ENCODE measurements at places on chromosomes 13 and 19. TPM values are rescaled to one million over a fixed set of nuclear protein-coding genes. Genes with fewer than 3 reads are reported as not detected.
A peak's percentile ranks its signal among the peaks of the same experiment; 100 is the strongest.

DNA sequence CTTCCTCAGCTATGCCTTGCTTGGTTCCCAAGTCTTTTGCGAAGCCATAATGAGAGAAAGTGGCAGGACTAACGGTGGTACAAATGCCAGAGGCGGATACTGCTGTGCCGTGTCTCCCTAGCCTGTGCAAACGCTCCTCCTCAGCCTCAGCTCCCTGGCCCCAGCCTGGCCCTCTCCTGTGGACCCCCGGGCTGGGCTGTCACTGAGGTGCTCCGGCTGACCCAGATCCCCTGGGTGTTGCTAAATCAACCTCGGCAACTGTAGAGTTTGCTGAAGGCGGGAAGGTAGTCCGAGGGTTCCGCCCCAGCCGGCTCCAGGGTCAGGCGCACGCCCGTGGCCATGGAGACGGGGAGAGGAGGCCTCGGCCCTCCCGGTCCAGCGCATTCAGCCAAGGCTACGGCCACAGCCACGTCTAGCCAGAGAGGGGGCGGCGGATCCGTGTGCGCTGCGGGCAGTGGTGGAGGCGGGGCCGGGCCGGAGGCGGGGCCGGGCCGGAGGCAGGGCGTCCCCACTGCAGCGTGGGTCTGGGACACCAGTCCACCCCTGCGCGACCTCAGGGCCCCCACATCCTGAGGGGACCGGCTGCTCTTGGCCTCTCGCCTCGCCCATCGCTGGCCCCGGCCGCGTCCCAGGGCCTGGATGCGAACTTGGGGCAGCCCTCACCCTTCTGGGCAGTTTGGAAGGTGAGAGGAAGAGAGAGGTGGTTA is 16.4 kb upstream of the ZNF492 start:
- H3K4me1 ChIP-seq: no peaks in the 10 kb centered on the region
- no peak overlapping the region for H3K27ac ChIP-seq
- DNase-seq: peak; percentile 5
- H3K4me3 ChIP-seq: no peak overlapping the region
- H3K36me3 ChIP-seq: no peaks in the 10 kb centered on the region

DNA sequence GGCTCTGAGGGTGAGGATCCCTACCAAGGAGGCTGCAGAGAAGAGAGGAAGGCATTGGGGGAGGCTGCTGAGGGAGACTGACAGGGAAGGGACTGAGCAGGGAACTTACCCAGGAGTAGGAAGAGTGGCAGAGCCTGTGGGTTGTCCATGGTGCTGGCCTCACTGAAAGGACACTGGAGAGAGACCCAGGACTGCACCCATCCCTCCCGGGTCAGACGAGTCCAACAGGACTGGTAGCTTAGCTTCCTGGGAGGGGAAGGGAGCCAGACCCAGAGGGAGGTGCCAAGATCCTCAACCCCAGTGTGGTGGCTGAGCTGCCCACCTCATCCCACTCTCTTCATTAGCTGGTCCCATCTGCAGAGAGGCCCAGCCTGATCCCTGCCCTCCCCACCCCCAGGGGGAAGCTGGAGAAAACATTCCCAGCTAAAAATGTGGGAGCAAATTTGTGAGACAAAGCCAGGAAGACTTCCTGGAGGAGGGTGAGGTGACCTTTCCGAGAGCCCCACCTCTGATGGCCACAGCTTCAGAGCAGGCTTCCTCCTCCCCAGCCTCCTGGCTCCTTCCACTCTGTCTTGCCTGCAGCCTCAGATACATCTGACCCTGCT is at the start of gene VSIG10L:
VSIG10L (minus strand) TSS at position 164 of the 605 bp plus-strand sequence; CDS start at position 149, 15 bp downstream.
- no peak within 1 kb of the TSS for H3K4me3 ChIP-seq
- peaks cover 17% of the 10 kb centered on the region for H3K4me1 ChIP-seq
- H3K27me3 ChIP-seq: peaks cover 21% of the 10 kb centered on the region
- peaks cover 16% of the 10 kb centered on the region for H3K36me3 ChIP-seq
- H3K27ac ChIP-seq: no peak within 1 kb of the TSS

DNA sequence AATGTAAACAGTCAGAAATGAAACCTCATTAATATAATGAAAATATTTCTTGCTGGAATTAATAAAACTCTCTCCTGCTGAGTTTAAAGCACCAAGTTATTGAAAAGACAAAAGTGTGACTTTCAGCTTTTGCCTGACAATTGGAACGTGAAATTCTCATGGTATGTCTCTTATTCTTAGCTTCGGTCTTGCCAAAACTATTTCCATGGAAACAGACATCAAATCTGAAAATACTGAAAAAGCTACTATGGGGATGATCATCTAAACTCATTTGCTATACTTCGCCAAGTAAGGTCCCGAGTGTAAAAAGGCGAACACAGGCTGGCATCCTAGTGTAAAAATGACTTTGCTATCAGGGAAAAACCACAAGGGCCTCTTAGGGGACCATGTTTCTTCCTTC is 22.8 kb downstream of the HTR2A start:
- H3K27ac ChIP-seq: no peak overlapping the region
- H3K4me3 ChIP-seq: no peak overlapping the region

DNA sequence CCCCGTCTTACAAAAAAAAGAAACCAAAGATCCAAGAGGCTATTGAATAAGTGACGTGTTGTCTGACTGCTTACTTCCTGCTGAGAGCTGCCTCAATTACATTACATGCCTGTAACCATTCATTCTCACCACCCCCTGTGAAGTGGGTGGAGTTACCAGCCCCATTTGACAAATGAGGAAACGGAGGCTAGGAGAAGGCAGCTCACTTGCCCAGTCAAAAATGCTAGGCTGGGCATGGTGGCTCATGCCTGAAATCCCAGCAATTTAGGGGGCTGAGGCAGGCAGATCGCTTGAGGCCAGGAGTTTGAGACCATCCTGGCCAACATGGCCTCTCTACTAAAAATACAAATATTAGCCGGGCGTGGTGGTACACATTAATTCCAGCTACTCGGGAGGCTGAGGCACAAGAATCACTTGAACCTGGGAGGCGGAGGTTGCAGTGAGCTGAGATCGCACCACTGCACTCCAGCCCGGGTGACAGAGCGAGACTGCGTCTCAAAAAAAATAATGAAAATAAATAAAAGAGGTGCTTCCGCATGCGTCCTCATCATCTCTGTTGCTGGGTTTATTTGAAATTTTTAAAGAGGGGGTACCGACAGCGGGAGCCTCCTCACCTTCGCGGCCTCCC is 499 bp downstream of the LSM7 start:
- DNase-seq: peak; percentile 65
- peak overlapping the region; percentile 98 for H3K4me3 ChIP-seq
- peaks cover 35% of the 10 kb centered on the region for H3K36me3 ChIP-seq
- peaks cover 52% of the 10 kb centered on the region for H3K4me1 ChIP-seq
- H3K27me3 ChIP-seq: no peaks in the 10 kb centered on the region

GRCh38 chr19:1718420-1719291 is 34.6 kb upstream of the ONECUT3 start:
- no peak overlapping the region for H3K27ac ChIP-seq
- H3K4me1 ChIP-seq: no peaks in the 10 kb centered on the region
- no peak for DNase-seq
- H3K27me3 ChIP-seq: peaks cover 68% of the 10 kb centered on the region
- no peak overlapping the region for H3K4me3 ChIP-seq

- H3K4me3 ChIP-seq: no peak overlapping the region
- H3K36me3 ChIP-seq: no peaks in the 10 kb centered on the region
- H3K27ac ChIP-seq: no peak overlapping the region
- H3K27me3 ChIP-seq: no peaks in the 10 kb centered on the region
- DNase-seq: no peak
- H3K4me1 ChIP-seq: no peaks in the 10 kb centered on the region
Measured at GRCh38 chr13:66225072-66225471, 1005.1 kb downstream of the PCDH9 start.

DNA sequence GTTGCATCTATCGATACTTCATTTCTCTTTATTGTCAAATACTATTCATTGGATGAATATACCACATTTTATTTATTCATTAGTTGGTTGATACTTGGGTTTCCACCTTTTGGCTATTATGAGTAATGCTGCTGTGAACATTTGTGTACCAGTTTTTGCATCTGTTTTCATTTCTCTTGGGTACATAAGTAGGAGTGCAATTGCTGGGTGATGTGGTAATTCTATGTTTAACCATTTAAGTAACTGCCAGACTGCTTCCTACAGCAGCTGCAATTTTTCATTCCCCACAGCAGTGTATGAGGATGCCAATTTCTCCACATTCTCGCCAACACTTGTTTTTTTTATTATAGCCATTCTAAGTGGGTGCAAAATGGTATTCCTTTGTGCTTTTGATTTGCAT is 2.6 kb downstream of the KCNJ14 start:
- no peak overlapping the region for H3K27ac ChIP-seq
- no peaks in the 10 kb centered on the region for H3K4me1 ChIP-seq
- H3K4me3 ChIP-seq: no peak overlapping the region
- no peak for DNase-seq
- H3K27me3 ChIP-seq: no peaks in the 10 kb centered on the region
- H3K36me3 ChIP-seq: peaks cover 39% of the 10 kb centered on the region

DNA sequence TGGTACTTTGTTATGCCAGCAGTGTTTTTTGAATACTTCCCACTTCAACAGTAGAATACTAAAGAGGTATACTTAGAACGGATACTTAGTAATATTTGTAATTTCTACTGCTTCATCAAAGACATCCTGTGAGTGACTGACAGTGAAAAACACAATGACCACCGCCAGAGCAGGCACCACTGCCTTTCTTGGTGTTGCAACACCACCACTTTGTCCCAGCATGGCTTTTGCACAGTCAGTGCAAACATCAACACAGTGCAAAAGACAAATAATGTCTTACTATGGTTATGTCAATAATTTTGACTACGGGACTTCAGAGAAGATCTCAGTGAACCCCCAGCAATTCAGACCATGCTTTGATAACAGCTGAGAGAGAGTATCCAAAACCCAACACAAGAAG is 220.5 kb downstream of the RBM26 start:
- H3K4me1 ChIP-seq: no peaks in the 10 kb centered on the region
- H3K4me3 ChIP-seq: no peak overlapping the region
- no peaks in the 10 kb centered on the region for H3K27me3 ChIP-seq
- H3K36me3 ChIP-seq: no peaks in the 10 kb centered on the region

GRCh38 chr13:113651511-113652403 is 6.2 kb downstream of the ATP4B start:
- no peaks in the 10 kb centered on the region for H3K36me3 ChIP-seq
- H3K27me3 ChIP-seq: no peaks in the 10 kb centered on the region
- no peak for DNase-seq

DNA sequence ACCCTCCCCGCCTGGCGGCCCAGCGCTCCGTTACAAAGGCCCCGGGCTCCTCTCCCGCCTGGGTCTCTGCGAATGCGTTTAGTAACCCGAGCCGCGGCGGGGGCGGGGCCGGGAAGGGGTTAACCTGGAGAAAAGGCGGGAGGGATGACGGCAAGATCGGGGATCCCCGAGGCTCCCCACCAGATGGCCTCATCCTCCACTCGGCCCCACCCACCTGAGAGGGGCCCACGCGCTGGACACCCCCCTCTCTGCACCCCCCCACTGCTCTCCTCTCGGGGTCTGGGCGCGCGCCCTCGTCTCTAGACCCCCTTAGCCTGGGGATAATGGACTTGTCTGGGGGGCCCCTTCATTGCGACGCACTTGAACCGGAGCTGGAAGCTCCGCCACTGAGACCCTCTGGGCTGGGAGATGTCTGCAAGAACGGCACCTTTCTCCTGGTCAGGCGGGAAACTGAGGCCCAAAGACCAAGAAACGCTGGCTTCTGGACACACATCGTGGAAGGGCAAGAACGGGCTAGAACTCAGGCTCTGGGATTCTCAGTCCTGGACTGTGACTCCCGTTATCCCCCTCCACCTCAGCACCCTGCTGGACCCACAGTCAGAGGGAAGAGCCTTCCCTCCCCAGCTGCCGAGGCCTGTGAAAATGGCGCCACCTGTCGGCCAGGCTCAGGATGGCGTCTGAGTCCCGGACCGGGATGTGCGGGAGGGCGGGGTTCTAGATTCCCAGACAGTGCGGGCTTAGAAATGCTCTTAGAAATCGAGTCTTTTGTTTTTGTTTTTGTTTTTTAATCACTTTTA is 2.9 kb upstream of the LTBP4 start:
- peaks cover 61% of the 10 kb centered on the region for H3K4me1 ChIP-seq
- DNase-seq: peak; percentile 96
- H3K36me3 ChIP-seq: no peaks in the 10 kb centered on the region
- peak overlapping the region; percentile 36 for H3K4me3 ChIP-seq

DNA sequence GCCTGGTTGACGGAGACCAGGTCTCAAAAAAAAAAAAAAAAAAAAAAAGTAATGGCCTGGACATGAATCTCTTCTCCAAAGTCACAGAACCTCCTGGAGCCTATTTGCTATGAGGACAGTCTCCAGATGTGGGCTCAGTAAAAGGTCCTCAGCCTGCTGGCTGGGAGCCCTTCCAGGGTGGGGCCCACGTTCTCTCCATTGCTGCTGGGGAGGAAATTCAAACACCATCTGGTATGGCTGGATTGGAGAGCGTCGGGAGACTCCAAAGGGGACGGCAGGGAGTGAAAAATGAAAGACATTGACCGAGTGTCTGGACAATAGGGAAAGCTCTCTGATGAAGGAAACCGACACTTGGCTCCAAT is 1.3 kb upstream of the PBX4 start:
- H3K27me3 ChIP-seq: peaks cover 3% of the 10 kb centered on the region
- H3K4me3 ChIP-seq: no peak overlapping the region
- H3K4me1 ChIP-seq: peaks cover 17% of the 10 kb centered on the region
- no peak for DNase-seq
- no peaks in the 10 kb centered on the region for H3K36me3 ChIP-seq

DNA sequence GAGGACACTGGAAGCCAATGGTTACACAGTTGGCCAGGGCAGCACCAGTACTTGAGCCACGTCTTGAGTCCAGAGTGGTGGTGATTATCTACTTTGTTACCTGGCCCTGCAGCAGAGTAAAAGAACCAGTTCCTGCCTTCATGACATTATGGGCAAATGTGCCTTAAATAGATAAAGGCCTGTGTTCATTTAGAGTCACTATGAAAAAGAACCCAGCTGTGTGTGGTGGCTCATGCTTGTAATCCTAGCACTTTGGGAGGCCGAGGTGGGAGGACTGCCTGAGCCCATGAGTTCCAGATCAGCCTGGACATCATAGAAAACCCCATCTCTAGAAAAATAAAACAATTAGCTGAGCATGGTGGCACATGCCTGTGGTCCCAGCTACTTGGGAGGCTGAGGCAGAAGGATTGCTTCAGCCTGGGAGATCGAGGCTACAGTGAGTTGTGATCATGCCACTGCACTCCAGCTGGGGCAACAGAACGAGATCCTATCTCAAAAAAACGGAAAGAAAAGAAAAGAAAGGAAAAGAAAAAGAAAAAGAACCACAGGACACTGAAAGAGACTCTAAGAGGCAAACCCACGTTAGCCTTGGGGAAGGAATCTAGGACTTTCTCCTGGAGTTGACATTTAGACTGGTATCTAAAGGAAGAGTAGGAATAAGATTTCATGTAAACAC is 3.4 kb upstream of the IRF2BP1 start:
- peaks cover 7% of the 10 kb centered on the region for H3K36me3 ChIP-seq
- no peak overlapping the region for H3K27ac ChIP-seq
- no peak overlapping the region for H3K4me3 ChIP-seq
- no peak for DNase-seq
- no peaks in the 10 kb centered on the region for H3K27me3 ChIP-seq
- peaks cover 22% of the 10 kb centered on the region for H3K4me1 ChIP-seq

Gene CASP14
- not detected for polyA plus RNA-seq

Gene PET100
- polyA plus RNA-seq: 79.8 TPM

Gene HSPB6
- 466 TPM for polyA plus RNA-seq

Gene OR10H5
- polyA plus RNA-seq: 0.07 TPM

Gene TEX101
- polyA plus RNA-seq: not detected

Gene PALM3
- 1.7 TPM for polyA plus RNA-seq

Data from muscle of leg (tissue), 16 donors.